Left lung (tissue), 14 donors: ENCODE measurements at places on chromosomes 2 and 18. TPM values are rescaled to one million over a fixed set of nuclear protein-coding genes. Genes with fewer than 3 reads are reported as not detected.

- DNase-seq: no peak
Measured at GRCh38 chr2:141271346-141271745, 859.5 kb downstream of the LRP1B start.

- DNase-seq: no peak
Measured at GRCh38 chr2:137173463-137173862, 408.1 kb downstream of the THSD7B start.

GRCh38 chr2:11712866-11713265, 33.6 kb upstream of the LPIN1 start:
- DNase-seq: no peak

GRCh38 chr18:78679031-78679430, 300.6 kb upstream of the SALL3 start:
- DNase-seq: no peak

GRCh38 chr2:70720124-70720523, 47.9 kb downstream of the ADD2 start:
- DNase-seq: no peak

DNA sequence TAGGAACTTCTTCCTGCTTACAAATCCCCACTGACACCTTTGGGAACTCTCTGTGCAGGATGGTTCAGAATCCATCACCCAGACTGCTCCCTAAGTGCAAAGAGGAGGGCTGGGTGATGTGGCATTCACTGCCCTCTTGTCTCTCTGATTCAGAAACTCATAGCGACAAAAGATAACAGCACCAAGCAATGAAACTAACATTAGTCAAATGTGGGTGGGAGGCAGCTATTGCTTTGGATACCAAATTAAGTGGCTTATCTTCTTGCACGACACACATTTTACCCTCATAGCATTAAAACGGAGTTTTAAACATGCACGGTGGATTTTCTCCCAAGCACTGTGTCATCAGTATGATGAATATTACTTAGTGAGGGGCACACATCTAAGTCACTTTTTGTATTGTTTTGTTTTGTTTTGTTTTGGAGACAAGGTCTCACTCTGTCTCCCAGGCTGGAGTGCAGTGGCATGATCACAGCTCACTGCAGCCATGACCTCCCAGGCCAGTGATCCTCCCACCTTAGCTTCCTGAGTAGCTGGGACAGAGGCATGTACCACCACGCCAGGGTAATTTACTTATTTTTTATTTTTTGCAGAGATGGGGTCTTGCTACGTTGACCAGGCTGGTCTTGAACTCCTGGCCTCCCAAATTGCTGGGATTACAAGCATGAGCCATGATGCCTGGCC, 40.9 kb upstream of the NEB start:
- DNase-seq: no peak

- DNase-seq: no peak
Measured at GRCh38 chr2:202774104-202774503, 97.5 kb downstream of the ICA1L start.

GRCh38 chr18:3066341-3067110, 53.6 kb upstream of the LPIN2 start:
- peak; percentile 89 for DNase-seq

DNA sequence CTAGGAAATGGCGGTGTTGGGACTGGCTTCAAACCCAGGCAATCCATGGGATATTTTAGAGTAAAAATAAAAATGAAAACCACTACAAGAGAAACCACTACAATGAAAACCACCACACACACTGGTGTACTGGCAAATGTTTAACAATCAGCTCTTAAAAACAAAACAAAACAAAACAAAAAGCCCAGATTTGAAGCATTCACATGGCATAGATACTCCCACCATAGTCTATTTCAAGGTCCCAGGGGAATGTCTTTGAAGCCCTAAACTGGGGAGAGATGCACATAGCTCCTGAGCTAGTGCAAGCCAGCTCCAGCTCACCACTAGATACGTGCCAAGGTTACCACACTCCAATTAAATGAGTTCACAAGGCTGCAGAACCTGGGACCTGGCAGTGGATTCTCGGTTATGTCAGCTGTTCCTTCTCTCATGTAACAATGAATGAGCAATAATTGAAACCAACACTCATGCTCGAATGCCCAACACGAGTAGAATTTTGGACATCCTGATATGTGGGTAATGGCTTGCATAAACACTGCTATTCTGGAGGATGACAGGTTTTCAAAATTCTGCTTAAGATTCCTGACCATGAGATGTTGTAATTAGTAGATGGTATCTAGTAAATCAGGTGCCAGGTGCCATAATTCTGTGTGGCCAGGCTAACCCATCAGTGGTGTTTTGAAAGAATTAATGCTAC, 102.2 kb downstream of the OSBPL6 start:
- DNase-seq: no peak

- DNase-seq: no peak
Measured at GRCh38 chr18:56189615-56190014, 448.8 kb downstream of the TXNL1 start.

GRCh38 chr2:8548619-8549150, 133.2 kb upstream of the ID2 start:
- no peak for DNase-seq

GRCh38 chr18:61743775-61744531, 148.9 kb downstream of the RNF152 start:
- no peak for DNase-seq

- DNase-seq: no peak
Measured at GRCh38 chr2:220154304-220154703, 526.9 kb downstream of the SLC4A3 start.

- no peak for DNase-seq
Measured at GRCh38 chr18:23943903-23944624, 70.5 kb upstream of the TTC39C start.

The CAB39 gene
- 60.4 TPM for polyA plus RNA-seq

The DRC1 gene
- polyA plus RNA-seq: 4.5 TPM

The CFLAR gene
- polyA plus RNA-seq: 101 TPM

The POMC gene
- 3.3 TPM for polyA plus RNA-seq

The DSG3 gene
- polyA plus RNA-seq: not detected

The CD8B2 gene
- 0.54 TPM for polyA plus RNA-seq

The IL1A gene
- 0.09 TPM for polyA plus RNA-seq
